ENCODE measurements at places on chromosomes 2 and 18. TPM values are rescaled to one million over a fixed set of nuclear protein-coding genes. Genes with fewer than 3 reads are reported as not detected.

The NT5C1B gene
- 1.5 TPM for polyA plus RNA-seq

The FOXI3 gene
- 0.22 TPM for polyA plus RNA-seq

The C2orf72 gene
- polyA plus RNA-seq, result 4.0 TPM

The TUBB8B gene
- 0.96 TPM for polyA plus RNA-seq

The DLX2 gene
- not detected for polyA plus RNA-seq

The NCK2 gene
- 57.7 TPM for polyA plus RNA-seq

The SLC4A5 gene
- polyA plus RNA-seq, result 3.7 TPM

The GDF7 gene
- polyA plus RNA-seq, result 2.6 TPM

The FBLN7 gene
- polyA plus RNA-seq, result 13.6 TPM

The ARHGEF4 gene
- polyA plus RNA-seq, result 6.6 TPM

The KCNIP3 gene
- 17.7 TPM for polyA plus RNA-seq

The SERPINB10 gene
- 0.27 TPM for polyA plus RNA-seq

The FBXO15 gene
- polyA plus RNA-seq, result 6.5 TPM

The NBEAL1 gene
- polyA plus RNA-seq, result 17.2 TPM

The CACNB4 gene
- polyA plus RNA-seq, result 15.5 TPM

The C2orf80 gene
- polyA plus RNA-seq, result 0.25 TPM

The SPDYA gene
- polyA plus RNA-seq, result 3.9 TPM

The OTX1 gene
- not detected for polyA plus RNA-seq

The TIGD1 gene
- polyA plus RNA-seq, result 14.2 TPM

The PLA2R1 gene
- 117 TPM for polyA plus RNA-seq

The ZNF521 gene
- polyA plus RNA-seq, result 42.2 TPM

The PARD3B gene
- 37.4 TPM for polyA plus RNA-seq

The KYNU gene
- 5.3 TPM for polyA plus RNA-seq

Measured in left kidney (tissue), 8 donors.